ENCODE measurements at places on chromosomes 3 and 15.

DNA sequence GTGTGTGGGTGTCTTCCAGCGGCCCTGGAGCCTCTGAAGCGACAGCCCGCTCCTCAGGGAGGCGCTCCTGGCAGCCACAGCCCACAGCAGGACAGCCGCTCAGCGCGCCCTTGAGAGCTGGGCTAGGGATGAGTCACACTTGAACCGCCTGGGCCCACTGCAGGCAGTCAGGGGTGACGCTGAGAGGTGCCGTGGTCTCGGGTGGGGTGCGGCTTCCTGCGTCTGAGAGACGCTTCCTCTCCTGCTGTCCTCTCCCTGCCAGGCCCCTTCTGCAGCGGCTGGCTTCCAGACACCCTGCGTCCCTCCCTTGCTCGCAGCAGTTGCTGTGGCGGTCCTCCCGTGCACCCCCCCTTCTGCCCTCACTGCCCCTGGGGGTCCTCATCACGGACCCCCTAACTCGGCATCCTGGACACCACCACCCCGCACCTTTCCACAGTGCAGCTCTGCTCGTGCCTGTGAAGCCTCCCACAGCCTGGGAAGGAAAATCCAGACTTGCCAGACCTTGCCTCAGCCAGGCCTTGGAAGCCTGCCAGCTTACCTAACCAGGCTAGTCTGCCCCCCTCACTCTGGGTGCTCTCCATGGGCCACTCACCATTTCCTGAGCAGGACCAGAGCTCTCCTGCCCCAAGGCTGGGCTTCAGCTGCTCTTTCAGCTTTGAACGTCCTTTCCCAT is 1.1 kb upstream of the SPTBN5 start:
- no peak for DNase-seq

DNA sequence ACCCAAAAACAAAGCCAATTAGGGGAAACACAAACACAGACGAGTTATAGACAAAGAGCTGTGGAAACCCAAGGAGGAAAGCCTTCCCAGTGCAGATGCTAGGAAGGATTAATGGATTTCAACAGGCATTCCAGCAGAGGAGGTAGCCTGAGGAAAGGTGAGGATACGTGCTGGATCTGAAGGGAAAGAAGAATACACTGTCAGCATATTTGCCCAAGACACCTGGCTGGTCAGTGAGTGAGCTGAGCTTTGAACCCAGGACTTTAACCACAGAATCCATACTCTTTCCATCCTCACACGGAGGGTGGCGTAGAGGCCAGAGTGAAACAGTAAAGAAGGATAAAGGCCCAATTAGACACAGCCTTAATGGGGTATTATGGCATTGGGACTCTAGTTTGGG is 9.1 kb upstream of the BFSP2 start:
- no peak for DNase-seq

- DNase-seq = no peak
These were observed 616.7 kb upstream of the NAALADL2 start for GRCh38 chr3:174242311-174243041.

DNA sequence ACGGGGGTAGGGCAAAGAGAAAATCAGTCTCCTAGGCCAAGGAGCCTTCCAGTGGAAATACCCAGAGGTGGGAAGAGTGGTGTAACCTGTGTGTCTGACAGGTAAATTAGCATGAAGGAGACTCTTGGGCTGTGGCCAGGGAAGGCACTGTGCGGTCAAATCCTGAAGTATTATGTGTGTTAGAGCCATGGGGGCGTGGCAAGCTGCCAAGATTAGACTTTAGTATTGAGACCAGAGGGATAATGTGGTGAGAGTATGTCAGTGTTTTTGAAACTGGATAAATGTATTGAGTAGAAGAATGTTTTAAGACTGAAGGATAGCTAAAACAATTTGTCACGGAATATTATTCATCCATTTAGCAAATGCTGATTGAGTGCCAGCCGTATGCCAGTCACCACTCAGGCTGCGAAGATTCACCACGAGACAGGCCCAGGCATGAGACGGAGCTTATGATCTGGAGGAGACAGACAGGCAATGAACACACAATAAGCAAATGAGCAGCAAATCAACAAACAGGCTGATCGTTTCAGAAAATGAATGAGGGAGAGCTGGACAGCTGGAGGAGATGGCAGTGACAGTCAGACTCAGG is 445.9 kb downstream of the MCTP2 start:
- no peak for DNase-seq

GRCh38 chr3:69290006-69290405 is 95.9 kb downstream of the FRMD4B start:
- DNase-seq = no peak

DNA sequence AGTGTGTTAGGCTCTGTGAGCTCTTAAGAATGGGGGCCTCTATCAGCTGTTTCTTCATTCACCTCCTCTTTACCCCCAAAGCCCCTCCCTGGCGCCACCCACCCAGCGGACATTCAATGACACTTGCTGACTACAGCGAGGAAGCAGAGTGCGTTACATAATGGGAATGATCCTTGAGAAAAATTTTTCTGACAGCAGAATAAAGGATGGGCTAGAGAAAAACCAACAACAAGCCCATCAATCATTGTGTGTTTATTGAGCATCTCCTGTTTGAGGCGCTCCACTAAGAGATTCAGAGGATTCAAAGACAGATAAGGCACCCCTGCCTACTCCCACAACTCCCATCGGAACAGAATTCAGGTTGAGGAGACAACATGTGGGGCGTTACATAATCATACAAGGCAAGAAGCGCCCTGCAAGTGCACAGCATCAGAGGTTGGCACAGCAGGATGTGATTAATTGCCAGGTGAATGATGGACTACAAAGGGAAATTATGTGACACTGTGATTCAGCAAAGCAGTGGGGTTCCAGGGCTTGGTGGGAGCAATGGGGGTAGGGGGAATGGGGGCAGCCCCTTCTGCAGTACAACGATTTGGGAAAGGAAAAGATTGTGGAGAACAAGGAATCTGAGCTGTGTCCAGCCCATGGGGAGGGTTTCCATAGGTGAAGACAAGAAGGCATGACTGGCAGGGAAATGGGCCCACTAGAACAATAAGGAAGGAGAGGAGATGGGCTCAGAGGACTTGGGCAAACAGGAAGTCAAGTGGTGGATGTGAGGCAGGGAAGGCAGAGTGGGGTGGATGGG is 141.3 kb upstream of the ATP2B2 start:
- DNase-seq = no peak

- DNase-seq = no peak
These were observed 2.4 kb upstream of the KLF13 start for GRCh38 chr15:31324186-31324585.

- DNase-seq = no peak
These were observed 186.9 kb downstream of the ARRDC4 start for GRCh38 chr15:98147415-98147814.

GRCh38 chr15:23565395-23566070 is at the start of gene MKRN3:
TSS of gene MKRN3 (plus strand) at chr15:23565674. CDS start at chr15:23565783, 109 bp downstream.
- DNase-seq = no peak

DNA sequence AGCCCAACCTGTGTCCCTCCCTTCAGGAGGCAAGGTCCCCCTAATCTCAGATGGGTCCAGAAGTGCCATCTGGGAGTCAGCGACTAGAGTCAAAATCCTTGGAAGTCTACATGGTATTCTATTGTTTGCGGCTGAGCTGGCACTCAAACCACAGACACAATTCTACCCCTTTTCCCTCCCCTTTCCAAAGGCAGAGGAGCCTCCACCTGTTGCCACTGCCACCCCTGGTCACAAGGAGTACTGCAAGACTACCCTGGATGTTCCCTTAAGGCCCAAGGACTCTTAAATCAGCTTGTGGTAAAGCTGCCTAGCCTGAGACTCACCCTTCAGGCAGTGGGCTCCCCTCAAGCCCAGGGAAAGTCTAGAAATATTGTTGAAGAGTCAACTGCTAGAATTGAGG is 4.3 kb upstream of the OR5H6 start:
- peak; percentile 20 for DNase-seq

DNA sequence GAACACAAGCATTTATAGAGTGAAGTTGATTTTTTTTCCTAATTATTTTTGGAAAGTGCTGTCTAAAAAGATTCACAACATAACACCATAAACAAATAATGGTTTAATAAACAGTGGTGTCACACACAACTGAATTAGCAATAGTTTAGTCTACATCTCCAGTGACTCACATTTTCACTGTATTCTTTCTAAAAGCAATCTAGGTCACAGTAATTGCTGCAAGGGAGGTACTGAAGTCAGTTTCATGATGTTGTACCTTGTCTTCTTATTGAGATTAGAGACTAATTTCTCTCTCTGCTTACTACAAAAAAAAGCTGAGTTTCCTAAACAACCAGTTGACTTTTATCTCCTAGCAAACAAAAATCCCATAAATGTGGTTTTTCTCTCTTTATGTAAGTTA is 29.6 kb downstream of the PLSCR4 start:
- no peak for DNase-seq

- no peak for DNase-seq
These were observed 53.2 kb downstream of the LIPC start for GRCh38 chr15:58484791-58485600.

DNA sequence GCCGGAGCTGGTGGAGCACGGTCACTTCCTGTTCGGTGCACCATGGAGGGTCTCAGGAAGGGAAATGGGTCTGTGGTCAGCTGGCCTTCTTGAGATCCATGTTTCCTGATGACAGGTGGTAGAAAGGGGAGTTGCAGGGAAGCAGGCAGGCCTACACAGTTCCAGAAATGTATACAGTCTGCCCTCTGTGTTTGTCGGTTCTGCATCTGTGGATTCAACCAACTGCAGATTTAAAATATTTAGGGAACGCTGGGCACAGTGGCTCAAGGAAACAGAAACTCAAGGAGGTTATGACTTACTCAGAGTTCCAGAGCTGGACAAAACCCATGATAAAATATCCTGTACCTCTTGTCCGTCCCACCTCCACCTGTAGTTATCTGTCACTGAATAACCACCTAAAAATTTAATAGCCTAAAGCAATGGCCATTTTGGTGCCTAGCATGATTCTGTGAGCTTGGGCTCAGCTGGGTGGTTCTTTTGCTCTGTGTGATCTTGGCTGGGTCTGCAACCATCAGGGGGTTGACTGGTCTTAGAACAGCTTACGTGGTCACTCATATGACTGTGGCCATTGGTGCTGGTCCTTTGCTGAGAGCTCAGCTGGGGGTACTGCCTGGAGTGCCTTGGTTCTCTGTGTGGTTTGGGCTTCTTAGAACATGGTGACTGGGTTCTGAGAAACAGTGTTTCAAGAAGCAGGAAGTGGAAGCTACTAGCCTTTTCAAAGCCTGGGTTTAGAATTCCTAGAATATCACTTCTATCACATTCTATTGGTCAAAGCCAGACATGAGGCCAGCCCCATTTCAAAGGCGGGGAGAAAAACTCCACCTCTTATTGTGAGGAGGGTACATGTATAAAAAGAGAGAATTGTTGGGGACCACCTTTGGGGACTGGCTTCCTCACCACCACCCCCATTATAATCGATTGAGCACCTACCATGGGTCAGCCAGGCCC is 239.7 kb upstream of the BHLHE40 start:
- DNase-seq = no peak

DNA sequence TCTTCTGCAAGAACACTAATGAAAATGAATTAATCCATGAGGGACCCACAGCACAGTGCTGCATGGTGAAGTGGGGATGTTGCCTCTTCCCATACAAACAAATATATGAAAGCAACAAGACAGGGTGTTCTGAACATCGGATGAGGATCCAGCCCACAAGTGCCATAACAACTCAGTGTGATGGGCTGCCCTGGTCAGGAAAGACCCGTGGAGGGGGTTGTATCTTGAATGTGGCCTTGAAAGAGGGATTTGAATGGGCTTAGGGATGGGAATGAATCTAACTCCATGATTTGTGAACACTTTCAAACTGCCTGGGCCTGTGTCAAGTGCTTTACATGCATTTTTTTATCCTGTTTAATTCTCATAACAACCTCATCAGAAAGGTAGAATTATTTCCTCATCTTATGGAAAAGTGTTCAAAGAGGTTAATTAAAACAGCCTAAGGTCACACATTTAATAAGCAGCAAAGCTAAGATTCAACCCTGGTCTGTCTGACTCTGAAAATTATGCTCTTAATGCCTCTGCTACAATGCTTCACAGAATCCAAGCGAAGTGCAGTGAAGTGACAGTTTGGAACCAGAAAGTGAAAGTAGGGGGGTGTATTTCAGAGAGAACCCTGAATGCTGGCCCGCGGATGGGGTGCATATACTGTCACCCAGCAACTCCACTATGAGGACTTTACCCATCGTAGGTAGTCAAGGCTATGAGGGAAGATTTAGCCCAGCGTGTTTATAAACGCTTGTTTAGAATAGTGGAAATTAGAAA is 65.6 kb upstream of the HEG1 start:
- DNase-seq = no peak

DNA sequence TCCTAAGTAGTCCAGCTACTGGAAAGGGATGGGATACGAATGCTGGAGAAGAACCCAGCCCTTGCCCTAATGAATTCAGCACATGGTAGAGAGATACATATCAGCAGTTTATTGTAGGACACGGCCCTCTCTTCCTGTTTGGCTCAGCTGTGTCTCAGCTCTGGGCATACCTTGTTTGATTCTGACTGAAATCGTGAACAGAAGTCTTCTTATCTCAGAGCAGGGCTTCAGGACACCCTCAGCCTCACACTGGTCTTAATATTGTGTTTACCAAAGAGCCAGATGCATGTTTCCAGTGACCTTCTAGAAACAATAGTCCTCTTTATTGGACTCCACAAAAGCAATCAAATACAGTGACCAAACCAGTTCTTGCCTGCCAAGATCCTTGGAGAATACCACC is 54.7 kb downstream of the FAM174B start:
- DNase-seq = no peak

DNA sequence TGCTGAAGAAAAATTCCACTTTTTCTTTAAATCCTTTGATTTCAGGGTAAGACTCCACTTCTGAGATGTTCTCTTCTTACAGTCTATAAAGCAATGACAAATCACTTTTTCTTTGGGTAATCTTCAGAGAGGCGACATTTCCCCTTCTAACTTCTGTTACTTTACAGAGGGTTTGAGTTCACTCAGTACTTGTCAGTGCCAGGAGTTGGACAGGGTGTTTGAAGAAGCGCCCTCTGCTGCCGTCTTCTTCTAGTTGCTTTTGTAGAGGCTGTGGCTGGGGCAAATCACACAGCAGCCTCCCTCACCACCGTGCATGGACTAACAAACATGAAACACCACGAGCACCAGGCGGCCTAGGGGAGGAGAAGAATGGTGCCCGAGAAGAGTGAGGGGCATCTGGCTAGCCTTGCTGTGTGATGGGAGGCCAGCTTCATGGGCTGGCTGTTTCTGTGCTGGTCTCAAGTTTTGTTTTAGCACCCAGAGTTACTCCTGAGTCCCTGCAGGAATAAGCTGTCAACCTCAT is at the start of gene CD80:
Gene CD80, minus strand, starts transcription at position 174 of the 523 bp plus-strand sequence. CDS start 1,886 bp downstream, outside the sequence.
- peak; percentile 43 for DNase-seq

GRCh38 chr3:72296477-72297111 is 511.6 kb upstream of the PROK2 start:
- DNase-seq = no peak

All from iPS DF 6.9 (cell line).